ENCODE measurements at places on chromosomes 7 and 10.

DNA sequence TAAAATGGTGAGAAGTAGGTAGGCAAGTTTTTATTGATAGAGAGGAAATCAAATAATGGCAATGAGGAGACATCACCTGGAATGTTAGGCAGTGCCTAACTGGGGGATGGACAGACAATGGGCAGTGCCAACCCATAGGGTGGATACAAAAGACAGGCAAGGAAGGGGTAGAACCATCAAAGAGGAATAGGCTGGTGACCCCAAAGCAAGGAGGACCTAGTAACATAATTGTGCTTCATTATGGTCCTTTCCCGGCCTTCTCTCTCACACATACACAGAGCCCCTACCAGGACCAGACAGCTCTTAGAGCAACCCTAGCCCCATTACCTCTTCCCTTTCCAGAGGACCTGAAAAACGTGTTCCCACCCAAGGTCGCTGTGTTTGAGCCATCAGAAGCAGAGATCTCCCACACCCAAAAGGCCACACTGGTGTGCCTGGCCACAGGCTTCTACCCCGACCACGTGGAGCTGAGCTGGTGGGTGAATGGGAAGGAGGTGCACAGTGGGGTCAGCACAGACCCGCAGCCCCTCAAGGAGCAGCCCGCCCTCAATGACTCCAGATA lies 30.0 kb downstream of the PRSS2 start:
- DNase-seq, result no peak

GRCh38 chr10:131973160-131973951 lies 8.4 kb downstream of the BNIP3 start:
- no peak for DNase-seq

DNA sequence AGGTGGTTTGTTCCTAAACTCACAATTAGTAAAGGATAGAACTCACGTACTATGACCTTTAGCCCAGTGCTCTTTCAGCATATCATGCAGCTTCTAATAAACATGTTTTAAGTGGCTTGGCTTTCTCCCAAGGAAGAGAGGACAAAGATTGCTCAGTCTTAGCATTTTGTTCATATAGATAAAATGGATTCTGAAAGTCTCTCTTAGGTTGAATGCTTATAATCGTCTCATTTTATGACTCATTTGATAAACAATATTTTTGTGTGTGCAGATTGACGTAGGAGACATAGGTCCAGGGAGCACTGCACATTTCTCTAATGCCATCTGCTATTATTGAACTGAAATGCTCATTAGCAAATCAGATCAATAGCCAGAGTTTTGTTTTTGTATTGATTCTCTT lies 44.8 kb downstream of the GNAT3 start:
- no peak for DNase-seq

GRCh38 chr10:130834170-130834569 lies 477.4 kb downstream of the TCERG1L start:
- no peak for DNase-seq

DNA sequence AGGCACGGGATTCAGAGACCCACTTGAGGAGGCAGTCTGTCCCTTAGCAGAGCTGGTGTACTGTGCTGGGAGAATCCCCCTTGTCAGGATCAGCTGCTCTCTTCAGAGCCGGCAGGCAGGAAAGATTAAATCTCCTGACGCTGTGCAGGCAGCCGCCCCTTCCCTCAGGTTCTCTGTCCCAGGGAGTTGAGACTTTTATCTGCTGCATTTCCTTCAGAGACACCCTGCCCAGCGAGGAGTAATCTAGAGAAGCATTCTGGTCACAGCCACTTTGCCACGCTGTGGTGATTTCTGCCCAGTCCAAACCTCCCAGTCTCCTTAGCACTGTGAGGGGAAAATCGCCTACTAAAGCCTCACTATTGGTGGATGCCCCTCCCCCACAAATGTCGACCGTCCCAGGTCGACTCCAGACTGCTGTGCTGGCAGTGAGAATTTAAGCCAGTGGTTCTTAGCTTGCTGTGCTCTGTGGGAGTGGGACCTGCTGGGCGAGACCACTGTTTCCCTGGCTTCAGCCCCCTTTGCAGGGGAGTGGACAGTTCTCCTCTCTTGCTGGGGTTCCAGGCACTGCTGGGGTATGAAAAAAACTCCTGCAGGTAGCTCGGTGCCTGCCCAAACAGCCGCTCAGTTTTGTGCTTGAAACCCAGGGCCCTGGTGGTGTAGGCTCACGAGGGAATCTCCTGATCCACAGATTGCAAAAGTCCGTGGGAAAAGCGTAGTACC lies 265.4 kb downstream of the ZWINT start:
- DNase-seq, result no peak

Data from activated naive CD4-positive, alpha-beta T cell (primary cell).